ENCODE measurements at places on chromosomes 6 and 20. TPM values are rescaled to one million over a fixed set of nuclear protein-coding genes. Genes with fewer than 3 reads are reported as not detected.
A peak's percentile ranks its signal among the peaks of the same experiment; 100 is the strongest.

- DNase-seq: no peak
Measured at GRCh38 chr6:96468681-96469224, 52.9 kb upstream of the UFL1 start.

DNA sequence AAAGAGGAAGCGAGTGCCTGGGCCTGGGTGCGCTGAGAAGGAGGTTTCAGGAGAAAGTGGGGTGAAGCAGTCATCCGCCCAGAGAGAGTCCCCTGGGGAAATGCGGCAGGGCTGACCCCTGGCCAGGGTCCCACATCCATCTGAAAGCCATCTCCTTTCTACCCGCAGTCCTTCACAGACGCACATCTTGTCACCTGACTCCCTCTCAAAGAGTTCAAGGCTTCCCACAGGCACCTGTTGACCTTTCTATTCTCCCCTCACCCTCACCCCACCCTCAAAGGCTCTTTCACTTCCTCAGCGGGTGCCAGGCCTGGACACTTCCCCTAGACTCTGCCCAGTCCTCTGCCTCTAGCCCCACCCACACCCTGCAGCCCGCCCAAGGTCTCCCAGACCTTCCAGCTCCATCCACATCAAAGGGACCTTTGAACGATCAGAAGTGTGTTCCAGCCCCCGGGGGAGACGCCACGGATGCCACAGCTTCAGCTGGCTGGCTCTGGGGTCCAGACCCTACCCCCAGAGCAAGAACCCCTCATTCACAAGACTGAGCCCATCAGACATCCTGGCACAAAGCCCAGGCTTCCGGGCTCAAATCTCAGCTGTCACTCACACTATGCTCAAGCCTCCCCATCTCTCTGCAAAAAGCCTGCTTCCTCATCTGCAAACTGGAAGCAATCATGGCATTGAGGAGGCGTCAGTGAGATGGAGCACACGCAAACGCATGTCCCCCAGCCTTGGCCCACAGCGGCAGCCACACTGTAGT, 2.1 kb downstream of the CTSZ start:
- DNase-seq: peak; percentile 82

DNA sequence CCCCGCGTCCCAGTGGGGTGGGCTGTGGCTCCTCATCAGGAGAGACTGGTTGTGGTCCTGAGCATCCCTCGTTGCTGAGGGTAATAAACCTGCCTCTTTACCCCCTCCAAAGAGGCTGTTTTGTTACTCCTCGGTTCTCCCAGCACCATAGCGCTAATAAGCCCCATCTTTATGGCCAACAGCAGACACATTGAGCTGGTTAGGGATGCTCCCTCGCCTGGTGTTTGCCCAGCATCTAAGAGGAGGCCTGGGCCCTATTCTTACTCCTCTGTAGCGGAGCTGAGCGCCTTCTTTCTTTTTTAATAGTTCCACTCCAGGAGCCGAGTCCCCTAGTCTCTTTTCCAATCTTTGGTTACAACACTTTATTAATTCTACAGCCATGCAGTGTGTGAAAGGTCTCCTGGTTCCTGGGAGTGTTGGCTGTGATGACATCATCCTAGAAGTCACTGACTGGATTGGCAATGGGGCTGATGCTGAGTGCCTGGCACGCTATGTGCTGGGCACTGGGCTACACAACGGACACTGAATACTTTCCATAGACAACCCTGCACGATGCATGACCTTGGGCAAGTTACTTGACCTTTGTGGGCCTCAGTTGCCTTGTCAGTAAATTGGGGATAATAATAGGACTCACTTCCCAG, 50.6 kb upstream of the CCDC167 start:
- no peak for DNase-seq

The ULBP2 gene
- 1.3 TPM for total RNA-seq

GRCh38 chr6:113719545-113719944, 137.6 kb upstream of the MARCKS start:
- DNase-seq: no peak

GRCh38 chr6:31418251-31418650, 14.9 kb downstream of the MICA start:
- DNase-seq: no peak

The BMP7 gene
- total RNA-seq: 27.2 TPM

DNA sequence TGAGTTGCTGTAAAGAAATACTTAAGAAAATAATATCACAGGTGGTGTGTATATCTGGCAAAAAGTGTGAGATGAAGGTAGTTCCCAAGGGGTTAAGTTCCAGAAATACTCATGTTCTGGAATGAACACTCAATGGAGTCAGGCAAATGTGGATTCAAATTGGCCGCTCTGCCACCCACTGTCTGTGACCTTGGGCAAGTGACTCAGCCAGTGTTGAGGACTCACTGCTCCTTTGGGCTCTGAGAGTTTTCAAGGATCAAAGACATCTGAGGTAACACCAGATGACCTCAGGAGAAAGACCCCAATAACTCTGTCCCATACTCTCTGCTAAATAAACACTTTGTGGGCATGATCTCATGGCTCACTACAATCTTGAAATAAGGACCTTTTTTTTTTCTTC, 59.2 kb upstream of the EYA2 start:
- no peak for DNase-seq

The GNAS-AS1 gene
- 0.38 TPM for total RNA-seq

- DNase-seq: no peak
Measured at GRCh38 chr6:154852687-154853086, 119.5 kb downstream of the SCAF8 start.

The CPNE5 gene
- total RNA-seq: 10.9 TPM

The RIMS4 gene
- not detected for total RNA-seq

- no peak for DNase-seq
Measured at GRCh38 chr6:19841181-19841580, 4.0 kb downstream of the ID4 start.

The FOXF2 gene
- total RNA-seq: 0.24 TPM

DNA sequence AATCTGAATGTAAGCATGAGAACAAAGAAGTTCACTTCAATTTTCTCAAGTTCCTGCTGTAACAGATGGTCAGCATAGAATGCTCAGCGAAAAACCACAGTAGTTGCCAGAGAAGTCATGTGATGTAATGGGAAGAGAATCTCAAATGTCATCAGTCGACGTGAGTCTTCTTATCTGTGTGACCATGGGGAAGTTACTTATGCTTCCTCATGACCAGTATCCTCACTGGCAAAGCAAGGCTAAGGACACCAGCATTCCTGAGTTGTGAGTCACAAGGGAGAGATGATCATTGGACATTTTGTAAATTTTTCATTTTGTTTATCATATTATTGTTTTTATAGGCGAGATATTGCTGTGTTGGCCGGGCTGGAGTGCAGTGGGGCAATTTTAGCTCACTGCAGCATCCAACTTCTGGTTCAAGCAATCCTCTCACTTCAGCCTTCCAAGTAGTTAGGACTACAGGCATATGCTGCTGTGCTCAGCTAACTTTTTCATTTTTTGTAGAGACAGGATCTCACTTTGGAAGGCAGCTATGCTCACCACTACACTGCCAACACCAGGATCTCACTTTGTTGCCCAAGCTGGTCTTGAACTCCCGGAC, 21.9 kb downstream of the SGK1 start:
- DNase-seq: no peak

DNA sequence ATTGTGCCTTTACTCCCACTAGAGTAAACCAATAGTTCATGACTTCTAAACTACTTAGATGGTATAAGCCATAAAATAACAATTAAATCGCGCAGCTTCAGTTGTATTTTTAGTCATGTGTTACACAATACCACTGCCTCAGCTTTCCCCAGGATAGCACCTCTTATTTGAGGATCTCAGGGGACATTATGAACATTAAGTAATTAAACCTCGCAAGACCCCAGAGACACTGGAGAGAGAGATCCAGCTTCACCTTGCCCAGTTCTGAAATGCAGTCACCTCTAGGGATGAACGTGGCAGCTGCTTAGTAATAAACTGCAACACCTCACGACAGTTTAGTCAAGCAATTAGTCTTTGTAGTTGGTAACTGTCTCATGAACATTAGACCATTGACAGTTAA, 87.1 kb downstream of the CFAP61 start:
- no peak for DNase-seq

DNA sequence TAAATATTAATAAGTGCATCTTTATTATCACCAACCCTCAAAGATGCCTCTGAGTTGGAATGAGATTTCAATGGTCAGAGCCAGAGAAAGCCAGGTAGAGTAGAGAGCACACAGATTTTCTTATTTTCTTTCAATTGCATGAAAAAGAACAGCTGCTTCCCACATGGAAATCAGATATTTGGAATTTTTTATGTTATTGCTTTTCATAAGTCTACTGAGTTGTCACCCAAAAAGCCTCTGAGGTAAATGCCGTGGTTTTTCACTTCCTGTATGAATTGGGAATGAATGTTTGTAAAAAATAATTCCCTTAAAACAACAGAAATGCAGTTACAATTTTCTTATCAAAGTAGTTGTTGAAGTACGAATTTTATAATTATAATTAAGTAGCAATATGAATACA, 563.1 kb downstream of the RFPL4B start:
- DNase-seq: no peak

GRCh38 chr6:77228279-77228678, 235.0 kb downstream of the HTR1B start:
- no peak for DNase-seq

DNA sequence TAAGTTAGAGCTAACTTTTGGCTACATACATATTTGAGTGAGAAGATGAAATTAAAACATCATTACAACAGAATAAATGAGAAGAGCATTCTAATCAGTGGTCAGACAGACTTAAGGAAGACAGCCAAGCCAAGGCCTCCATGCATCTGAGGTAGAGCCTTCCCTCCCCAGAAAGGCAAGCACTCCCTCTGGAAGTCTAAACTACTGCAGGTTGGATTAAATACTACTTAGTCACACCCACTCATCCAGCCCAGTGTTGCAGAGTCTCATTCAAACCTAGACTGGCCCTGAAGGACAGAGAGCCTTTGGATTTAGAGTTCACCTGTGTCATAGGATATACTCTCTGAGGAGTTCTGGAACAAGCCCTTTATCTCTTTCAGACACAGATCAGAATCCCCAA, 29.2 kb downstream of the TMX4 start:
- no peak for DNase-seq

- peak; percentile 53 for DNase-seq
Measured at GRCh38 chr20:11372876-11373790, 544.6 kb upstream of the BTBD3 start.

DNA sequence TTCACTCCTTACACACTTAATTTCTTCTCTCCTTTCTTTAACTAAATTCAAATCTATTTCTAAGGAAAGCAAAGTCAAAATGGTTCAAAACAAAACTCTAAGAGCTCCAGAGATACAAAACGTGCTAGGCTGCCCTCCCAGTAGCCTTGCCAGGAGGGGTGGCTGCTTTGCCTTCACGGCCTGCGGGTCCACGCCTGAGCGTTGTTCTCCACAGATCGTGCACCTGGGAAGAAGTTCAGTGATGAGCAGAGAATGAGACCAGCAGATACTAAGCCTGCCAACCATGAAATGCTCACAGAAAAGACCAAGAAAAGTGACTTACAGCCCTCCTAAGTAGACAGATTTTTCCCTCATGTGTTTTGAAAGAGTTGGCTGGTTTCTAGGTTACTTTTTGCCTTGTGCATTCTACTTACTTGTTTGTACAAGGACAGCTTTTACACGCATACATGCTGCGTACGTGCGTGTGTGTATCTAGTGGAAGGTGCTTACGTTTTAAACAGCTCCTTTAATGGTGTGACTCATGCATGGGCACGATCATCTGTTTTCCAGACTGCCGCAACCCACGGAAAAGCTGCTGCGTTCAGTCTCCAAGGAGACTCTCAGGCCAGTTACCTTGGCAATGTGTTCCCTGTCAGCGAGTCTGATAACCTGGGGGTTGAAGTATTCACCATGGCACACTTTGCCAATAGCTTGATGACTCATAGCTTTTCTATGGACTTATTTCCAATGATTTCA, 32.4 kb upstream of the PBOV1 start:
- DNase-seq: no peak

DNA sequence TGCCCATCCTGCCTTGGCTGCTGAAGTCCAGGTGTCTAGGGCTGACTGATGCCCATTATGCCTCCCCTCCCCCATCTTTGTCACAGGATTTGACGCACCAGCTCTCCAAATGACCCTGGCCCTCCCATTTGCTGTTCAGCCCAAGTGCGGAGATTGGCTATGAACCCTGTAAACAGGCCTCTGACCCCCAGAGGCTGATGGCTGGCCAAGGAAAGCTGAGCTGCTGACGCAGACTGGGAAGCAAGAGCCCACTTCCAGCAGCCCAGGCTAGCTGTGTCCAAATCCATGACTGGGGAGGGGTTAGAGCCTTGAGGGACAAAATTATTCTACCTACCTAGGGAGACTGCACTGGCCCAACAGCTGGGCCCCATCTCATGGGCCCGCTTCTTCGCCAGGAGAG, 797 bp upstream of the GNRH2 start:
- DNase-seq: no peak

The PHF3 gene
- total RNA-seq: 33.4 TPM

The ULBP1 gene
- 0.30 TPM for total RNA-seq

The CCN6 gene
- total RNA-seq: not detected

The KCNG1 gene
- total RNA-seq: 0.32 TPM

DNA sequence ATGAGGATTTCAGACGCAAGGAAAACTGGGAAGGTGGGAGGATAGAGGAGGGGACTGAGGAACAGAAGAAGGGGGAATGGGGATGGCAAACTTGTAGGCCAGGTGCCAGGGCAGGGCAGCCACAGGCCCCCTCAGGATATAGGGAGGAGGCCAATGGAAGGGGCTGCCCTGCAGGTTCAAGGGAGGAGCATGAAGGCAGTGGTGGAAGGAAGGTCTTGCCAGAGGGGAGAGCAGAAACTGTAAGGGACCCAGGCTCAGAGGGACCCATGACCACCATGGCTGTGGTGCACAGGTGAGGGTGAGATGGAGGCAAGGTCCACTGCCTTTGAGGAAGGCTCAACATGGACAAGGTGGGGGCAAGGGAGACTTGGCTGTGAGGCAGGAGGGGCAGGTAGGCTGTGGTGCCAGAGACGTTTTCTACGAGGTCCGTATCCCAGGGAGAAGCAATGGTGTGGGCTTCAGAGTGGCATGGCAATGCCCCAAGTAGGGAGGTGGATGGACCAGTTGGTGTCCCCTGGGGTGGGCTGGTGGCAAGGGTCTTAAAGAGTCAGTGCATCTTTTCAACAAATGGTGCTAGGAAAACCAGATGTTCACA, 22.7 kb downstream of the HLA-F start:
- DNase-seq: no peak

DNA sequence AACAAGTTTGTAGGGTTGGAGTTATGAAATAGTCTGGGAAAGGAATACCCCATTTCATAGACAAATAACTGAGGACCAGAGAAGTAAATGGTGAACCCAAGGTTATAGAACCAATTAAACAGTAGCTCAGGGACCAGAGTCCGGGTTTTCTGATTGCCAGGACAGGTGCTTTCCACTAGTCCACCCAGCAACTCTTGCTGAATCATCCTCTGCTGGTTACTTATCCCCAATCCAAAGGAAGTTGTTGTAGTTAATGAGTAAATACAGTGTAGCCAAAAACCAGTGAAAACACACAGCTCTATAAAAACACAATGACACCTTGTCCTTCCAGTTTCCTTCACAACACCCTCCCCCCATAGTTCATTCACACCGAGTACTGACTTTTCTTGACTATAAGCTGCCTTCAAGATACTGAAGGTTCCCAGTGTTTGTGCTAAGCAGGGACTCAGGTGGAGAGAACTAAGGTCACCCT, 766 bp upstream of the TINAG start:
- DNase-seq: no peak
